ENCODE measurements at places on chromosomes 12 and 14.

GRCh38 chr12:85325442-85325841 lies 45.4 kb downstream of the ALX1 start:
- no peak for DNase-seq

- no peak for DNase-seq
These were observed 40.3 kb downstream of the ADGRD1 start for GRCh38 chr12:130993759-130994670.

DNA sequence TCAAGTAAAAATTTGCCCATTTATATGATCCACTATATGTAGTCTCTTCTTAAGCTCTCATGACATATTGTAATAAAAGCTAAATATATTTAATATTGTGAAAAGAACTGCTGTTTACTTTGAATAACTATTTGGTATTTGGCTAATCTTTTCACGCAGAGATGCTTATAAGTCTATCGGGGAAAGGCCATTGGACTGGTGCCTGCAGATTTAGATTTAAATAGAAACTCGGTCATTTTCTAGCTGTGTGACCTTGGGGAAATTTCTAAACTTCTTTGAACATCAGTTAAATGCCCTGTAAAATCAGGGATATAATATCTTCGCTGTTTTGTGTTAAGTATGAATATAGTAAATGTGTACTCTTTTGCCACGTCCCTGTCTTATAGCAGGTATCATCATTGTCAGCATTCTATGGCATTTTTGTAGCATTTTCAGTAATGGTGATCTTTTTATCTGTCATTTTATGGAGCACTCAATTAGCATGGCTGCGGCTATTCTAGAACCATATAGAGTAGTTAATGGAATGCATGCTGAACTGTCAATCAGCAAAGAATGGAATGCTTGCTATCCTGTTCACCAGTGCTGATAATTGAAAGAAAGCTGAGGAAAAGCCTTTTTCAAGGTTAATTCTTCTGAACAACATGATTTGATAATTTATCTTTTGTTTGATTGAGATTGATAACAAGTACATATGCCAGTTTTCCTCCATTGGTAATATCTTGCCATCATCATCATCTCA lies 181.2 kb downstream of the TMTC2 start:
- no peak for DNase-seq

GRCh38 chr14:21860172-21860571 lies 186.6 kb upstream of the OR4E1 start:
- DNase-seq: no peak

Data from AG09319 (cell line).